ENCODE measurements at places on chromosomes 12 and 14. TPM values are rescaled to one million over a fixed set of nuclear protein-coding genes. Genes with fewer than 3 reads are reported as not detected.

SPRING1 gene
- total RNA-seq: 50.2 TPM

CMA1 gene
- not detected for total RNA-seq

OTX2 gene
- 33.9 TPM for total RNA-seq

YLPM1 gene
- total RNA-seq: 69.0 TPM

ATG2B gene
- total RNA-seq: 14.4 TPM

PPP1R1A gene
- 13.1 TPM for total RNA-seq

TMTC1 gene
- total RNA-seq: 19.8 TPM

PRMT5 gene
- 171 TPM for total RNA-seq
